ENCODE measurements at places on chromosomes 7 and 10. TPM values are rescaled to one million over a fixed set of nuclear protein-coding genes. Genes with fewer than 3 reads are reported as not detected.
A peak's percentile ranks its signal among the peaks of the same experiment; 100 is the strongest.

The PLXDC2 gene
- total RNA-seq, result 12.4 TPM

The OPN4 gene
- total RNA-seq, result 0.25 TPM

The NANOS1 gene
- 8.7 TPM for total RNA-seq

GRCh38 chr7:44977304-44977958 is 1.4 kb downstream of the MYO1G start:
- no peak for DNase-seq

DNA sequence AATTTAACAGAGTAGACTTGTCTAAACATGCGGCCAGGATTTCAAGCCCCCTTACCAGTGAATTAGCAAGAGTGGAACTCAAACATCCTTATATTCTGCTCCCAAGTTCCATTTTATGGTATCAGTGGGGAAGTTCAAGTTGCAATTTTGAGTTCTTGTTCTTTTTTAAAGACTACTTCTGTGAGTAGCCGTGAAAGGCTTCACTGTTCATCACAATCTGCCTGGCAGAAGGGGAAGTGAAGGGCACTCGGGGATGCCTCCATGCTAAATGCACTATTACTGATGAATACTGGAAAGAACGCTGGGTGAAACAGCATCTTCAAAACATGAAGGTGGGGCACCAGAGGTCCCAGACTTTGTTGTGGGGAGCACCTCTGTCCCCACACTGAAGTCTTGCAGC is 22.4 kb upstream of the FGL2 start:
- DNase-seq, result no peak

DNA sequence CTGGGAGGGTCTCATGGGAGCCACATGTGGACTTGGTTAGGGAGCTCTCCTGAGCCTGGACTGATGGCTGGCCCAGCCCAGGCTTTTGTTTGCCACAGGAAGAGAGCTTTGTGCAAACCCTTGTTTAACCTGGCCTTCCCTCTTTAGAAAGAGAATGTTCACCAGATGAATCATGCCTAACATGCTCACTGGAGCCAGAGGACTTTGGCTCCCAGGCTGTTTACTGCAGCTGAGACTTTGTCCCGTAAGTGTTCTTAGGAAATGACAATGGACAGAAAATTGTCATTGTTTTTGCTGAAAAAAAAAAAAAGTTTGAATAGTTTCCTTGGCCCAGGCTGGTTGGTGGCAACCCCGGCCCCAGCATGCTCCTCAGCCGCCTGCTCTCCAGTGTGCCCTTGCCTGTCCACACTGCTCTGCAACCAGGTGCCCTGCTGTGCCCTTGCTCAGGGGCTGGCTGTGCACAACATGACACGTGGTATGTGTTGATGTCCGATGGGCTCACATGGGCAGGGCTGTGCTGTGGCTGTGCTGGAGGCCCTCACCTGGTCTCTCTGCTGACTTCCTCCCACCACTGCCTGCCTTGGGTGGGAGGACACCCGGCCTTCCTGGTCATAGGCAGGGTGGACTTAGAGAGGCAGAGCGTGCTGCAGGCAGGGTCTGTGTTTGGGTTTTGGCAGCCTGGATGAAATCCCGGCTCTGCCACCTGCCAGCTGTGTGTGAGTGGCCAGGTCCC is 215.3 kb upstream of the ZNF32 start:
- peak; percentile 65 for DNase-seq

DNA sequence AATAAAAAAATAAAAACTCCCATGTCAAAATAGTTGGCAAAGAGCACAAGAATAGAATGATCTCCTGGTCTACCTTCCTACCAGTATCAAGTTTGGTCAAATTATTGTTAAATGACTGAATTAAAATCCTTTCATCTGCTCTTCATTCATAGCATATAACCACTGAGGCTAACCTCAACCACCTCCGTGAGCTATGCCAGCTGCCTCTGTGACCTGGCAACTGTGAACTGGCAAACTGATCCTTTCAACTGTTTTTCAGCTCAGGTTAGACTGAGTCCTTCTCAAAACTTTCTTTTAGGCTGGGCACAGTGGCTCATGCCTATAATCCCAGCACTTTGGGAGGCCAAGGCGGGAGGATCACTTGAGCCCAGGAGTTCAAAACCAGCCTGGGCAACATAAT is 36.1 kb downstream of the NUDCD3 start:
- no peak for DNase-seq

- no peak for DNase-seq
Measured at GRCh38 chr7:114293289-114294012, 121.2 kb upstream of the FOXP2 start.

GRCh38 chr10:49564461-49565009 is 25.6 kb upstream of the ERCC6 start:
- DNase-seq, result no peak

DNA sequence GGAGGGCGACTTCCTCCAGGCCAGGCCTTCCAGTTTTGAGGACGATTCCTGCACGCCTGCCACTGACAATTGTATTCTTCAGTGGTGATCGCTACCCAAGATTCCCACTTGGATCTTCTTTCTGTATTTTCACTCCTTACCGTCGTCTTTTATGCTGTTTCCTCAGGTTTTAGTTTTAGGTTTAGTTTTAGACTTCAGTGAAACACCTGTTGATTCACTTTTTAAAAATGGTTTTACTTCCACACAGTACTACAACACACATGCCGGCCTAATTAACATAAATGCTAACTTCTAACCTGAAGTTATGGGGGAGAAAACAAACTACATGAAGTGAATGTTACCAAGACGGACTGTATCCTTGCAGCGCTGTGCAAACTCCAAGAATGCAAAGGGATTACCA is 530.6 kb upstream of the MGMT start:
- DNase-seq, result no peak

DNA sequence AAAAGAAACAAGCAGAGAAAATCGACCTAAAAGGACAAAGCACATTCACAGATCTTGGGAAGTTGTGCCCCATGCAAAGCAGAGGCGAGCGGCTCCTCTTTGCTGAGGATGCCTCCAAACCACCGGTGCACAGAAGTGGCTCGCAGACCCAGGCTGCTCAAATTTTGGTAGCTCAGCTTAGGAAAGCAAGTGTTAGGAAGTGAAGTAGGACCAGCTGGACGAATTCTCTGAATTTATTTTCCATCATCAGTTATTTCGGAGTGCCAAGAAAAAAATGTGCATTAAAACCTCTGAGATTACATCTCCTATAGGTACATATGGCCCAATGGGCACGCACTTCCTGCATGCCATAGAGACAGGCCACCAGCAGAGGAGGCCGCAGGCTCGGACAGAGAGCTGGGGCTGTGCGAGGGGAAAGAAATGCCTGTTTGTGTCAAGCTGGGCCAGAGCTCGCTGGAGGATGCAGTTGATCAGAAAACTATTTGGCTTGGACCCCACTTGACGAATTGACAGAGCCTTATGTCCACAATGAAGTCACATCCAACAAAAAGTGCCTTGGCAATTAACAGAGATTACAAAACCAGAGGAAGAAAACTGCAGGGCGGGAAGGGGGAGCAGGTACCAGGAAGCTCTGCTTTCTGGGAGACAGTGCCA is 122.3 kb upstream of the LYZL2 start:
- DNase-seq, result peak; percentile 88

- DNase-seq, result no peak
Measured at GRCh38 chr10:101155896-101156295, 24.8 kb downstream of the TLX1 start.
